ENCODE measurements at places on chromosomes 2 and 18.
A peak's percentile ranks its signal among the peaks of the same experiment; 100 is the strongest.

DNA sequence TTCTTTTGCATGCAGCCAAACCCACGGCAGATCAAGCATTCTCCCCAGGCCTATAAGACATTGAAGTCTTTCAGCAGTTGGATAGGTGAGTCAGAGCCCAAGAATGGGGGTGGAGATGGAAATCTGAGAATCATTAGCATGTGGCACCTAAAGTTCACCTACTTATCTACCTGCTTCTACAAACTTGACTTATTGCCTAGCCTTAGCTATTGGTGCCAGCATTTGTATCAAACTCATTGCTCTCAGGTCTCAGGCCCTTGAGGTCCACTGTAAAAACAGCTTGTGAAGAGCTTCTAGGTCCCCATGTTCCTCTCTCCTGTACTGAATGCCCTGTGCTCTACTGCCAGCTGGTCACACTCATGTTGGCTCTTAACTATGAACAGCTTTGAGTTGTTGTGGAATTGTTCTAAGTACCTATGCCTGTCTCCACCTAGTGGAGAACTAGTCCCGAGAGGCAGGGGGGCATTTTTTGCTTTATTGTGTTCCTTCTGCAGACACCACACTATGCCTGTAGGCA is 278.4 kb upstream of the SPRED2 start:
- no peak for DNase-seq

GRCh38 chr2:96225016-96225533 is 16.4 kb upstream of the STARD7 start:
- peak; percentile 42 for DNase-seq

- DNase-seq: no peak
Observed at GRCh38 chr2:23708771-23709170, 218.2 kb downstream of the ATAD2B start.

DNA sequence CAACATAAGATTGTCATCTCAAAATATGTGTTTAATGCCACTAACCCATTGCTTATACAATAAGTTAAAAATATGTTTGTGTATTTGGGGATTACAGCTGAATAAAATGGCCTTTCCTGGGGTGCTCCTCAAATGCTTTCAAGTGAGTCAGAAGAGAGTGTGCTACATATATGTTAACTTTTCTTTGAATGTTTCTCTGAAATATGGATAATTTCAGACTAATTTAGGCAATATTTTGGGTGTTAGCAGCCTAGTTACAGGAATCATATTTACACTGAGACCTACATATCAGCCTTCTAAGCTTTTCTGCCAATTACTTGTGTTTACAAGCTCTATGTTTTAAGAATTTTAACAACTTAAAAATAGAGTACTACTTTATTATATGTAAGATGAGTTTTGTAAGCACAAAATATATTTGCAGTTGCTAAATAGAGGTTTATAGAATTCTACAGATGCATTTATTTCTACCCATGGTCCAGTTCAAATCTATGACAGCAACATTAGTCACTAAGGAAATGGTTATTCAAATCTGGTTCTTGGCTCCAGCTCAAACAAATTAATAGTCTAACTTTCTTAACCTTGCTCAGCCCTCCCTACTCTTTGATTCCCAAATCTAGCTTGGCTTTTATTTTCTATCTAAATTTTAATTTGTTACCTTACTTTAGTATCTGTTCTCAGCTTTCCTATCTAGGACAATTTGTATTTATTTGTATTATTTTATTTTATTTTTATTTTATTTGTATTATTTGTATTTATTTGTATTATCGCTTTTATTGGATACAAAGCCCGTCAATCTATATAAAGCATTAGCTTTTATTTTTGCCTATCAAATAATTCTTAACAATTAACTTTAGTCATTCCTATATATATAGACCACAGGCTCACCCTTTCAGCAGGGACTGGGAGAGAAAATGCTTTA is 48.9 kb downstream of the FSIP2 start:
- DNase-seq: no peak

DNA sequence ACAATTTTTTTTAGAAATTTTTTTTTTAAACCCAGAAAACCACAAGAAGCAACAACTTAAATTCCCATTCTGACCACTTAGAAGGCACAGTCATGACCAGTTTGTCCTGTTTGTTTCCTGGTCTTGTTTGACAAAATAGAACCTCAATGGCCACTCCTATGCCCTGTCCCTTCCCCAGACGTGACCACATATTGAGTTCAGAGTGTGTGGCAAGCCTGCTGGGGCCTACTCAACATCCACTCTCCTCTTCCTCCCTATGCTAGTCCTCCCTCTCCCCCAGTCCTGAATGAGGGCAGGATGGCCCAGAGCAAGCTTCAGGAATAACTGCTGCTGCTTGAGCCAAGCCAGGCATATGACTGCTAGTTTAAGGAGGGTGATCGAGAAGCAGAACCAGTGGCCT is 89.6 kb downstream of the PRELID3A start:
- DNase-seq: no peak

DNA sequence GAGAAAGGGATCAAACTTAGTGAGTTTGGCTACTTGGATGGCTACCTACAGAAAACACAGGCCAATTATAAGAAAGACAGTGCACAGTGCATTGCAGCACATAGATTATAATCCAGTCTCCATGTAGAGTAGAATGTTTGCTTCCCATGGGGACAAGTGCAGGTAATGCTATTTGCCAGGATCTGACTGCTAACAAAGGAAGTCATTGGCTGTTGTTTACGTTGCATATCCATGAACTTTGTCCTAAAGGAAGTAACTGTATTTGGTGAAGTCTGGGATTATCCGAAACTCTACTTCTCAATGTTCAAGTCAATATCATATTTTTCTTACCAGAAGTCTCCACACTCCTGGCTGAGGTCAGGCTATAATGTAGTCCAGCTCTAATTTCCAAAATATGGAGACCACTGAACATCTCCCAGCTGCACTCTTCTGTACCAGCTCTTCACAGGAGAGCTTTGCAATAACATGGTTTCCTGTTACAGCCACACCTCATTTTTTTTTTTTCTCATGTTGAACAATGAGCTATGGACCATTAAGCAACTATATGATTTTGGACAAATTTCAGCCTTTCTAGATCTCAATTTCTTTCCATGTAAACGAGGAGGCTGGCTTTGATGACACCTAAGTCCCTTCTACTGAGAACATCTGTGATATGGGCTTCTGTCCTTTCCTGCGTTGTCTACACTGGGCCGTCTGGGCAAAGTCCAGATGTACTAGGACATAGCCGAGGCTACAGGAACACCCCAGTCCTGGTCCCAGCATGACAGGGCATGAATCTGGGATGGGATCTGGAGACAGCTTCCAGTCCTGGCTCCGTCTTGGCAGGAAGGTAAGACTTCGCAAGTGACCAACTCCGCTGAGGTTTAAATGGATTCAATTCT is 154.8 kb downstream of the LAMA1 start:
- DNase-seq: no peak

DNA sequence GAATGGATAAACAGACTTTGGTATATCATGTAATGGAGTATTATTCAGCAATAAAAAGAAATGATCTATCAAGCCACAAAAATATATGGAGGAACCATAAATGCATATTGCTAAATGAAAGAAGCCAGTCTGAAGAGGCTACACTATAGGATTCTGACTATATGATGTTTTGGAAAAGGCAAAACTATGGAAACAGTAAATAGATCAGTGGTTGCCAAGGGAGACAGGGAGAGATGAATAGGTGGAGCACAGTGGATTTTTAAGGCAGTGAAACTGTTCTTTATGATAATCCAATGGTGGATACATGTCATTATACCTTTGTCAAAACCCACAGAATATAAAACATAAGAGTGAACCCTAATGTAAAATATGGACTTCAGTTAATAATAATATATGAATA is 41.0 kb upstream of the SLC30A6 start:
- DNase-seq: no peak

DNA sequence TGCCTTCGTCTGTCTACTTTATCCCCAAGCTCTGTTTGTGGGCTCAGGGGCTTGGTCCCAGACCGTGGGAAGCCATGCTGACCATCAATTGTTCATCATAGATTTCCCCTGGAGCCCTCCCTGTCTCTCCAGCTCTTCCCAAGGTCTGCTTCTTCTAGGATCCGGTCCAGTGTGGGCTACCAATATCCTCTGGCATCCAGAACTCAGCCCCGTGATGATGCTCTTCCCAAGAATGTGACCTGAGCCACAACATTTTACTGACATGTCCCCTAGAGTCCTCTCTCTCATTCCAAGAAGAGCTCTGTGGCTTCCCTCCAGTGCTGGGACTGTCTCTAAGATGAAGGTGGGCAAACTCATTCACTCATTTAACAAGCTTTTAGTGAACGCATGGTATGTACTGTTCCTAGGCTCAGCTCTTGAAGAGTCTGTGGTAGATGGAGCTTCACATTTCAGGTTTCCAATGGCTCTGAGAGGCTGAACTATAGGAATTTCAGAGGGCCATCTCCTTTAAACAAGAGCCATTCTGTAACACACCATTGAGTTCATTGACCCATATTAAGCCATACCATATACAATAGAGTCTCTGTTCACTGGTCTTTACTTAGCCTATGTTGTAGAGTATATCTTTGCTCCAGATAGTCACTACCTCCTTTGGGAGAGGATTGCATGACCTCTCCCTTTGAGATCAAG is 142.0 kb upstream of the APCDD1 start:
- no peak for DNase-seq

DNA sequence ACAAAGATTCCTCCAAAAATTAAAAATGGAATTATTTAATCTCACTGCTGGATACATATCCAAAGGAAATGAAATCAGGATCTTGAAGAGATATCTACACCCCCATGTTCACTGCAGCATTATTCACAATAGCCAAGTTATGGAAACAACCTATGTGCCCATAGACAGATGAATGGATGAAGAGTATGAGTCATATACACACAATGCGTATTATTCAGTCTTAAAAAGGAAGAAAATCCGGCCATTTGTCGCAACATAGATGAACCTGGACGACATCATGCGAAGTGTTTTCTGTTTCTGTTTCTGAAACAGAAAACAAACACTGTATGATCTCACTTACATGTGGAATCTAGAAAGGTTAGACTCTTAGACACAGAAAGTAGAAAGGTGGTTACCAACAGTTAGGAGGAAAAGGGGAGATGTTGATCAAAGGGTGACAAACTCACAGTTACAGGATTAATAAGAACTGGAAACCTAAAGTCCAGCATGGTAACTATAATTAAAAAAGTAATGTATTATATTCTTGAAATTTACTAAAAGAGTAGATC is 87.8 kb upstream of the ERBB4 start:
- no peak for DNase-seq

- no peak for DNase-seq
Observed at GRCh38 chr2:173898996-173899395, 66.2 kb downstream of the SP3 start.

- no peak for DNase-seq
Observed at GRCh38 chr2:164599954-164600589, 21.2 kb downstream of the GRB14 start.

DNA sequence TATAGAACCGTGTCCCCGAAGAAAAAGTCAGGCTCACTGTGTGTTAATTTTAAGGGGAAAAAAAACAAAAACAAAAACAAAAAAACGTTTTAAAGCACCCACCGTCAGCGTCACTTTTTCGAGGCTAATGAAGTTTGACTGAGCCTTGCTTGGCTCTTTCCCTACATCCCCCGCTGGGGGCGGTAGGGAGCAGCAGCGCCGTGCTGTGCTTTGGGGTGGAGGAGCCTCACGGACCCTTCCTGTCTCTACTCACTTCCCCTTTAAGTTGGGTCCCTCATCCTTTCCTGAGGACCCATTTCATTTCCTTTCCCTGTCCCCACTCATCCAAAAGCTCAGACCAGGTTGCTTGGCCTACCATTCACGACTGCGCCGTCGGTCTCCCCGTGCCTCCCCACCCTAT is 82.8 kb upstream of the RPL31 start:
- no peak for DNase-seq

GRCh38 chr2:9311488-9311887 is 104.9 kb downstream of the ASAP2 start:
- no peak for DNase-seq

GRCh38 chr18:11408555-11409065 is 200.8 kb upstream of the SLC35G4 start:
- no peak for DNase-seq

GRCh38 chr18:24465486-24465885 is 5.0 kb downstream of the HRH4 start:
- no peak for DNase-seq

- no peak for DNase-seq
Observed at GRCh38 chr2:177667626-177668025, 275.1 kb downstream of the AGPS start.

DNA sequence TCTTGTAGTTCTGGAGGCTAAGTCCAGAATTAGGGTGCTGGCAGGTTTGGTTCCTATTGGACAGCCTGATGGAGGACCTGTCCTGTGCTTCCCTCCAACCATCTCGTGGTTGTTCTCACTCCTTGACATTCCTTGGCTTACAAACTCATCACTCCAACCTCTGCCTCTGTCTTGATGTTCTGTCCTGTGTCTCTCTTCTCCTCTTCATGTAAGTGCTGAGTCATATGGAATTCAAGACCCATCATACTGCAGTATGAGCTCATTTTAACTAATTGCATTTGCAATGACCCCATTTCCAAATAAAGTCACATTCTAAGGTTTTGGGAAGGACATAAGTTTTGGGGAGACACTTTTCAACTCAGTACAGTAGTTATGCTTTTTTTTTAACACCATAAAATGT is 374.7 kb downstream of the TRIB2 start:
- DNase-seq: no peak

DNA sequence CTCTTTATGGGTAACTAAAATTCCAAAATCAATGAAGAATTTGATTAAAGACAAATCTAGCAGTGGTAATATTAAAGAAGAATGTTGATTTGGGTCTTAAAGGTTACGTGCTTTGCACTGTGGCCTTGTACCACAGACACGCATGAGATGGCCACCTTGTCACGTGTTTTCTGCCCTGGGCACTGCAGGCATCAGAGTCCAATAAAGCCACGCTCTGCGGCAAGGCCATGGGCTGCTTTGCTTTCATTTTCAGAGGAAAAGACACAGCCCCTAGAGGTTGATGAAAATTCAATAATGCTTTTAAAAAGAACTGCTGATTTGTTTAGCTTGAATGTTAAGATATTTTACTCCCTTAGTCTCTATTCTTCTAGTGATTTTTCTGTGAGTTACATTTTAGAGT is 30.4 kb downstream of the AOX1 start:
- no peak for DNase-seq

DNA sequence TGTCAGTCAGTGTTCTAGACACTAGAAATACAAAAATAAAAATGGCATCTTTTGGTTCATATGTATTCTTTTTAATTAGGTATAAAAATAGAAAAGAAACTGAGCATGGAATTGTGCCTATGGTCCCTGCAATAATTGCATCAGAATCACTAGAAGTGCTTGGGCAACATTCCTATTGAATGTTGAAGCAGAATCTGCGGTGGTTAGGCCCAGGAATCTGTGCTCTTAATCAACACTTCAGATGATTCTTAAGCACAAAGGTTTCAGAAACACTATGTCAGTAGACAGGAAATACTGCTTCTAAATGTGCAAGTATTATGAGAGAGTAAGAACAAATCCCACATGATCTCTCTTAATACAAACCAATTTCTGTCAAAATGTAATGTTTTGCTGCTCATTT is 20.3 kb upstream of the RBBP8 start:
- no peak for DNase-seq
